GM12892 (cell line): ENCODE measurements at places on chromosomes 4 and X.

- DNase-seq: no peak
Measured at GRCh38 chr4:123835831-123836590, 439.4 kb downstream of the SPRY1 start.

DNA sequence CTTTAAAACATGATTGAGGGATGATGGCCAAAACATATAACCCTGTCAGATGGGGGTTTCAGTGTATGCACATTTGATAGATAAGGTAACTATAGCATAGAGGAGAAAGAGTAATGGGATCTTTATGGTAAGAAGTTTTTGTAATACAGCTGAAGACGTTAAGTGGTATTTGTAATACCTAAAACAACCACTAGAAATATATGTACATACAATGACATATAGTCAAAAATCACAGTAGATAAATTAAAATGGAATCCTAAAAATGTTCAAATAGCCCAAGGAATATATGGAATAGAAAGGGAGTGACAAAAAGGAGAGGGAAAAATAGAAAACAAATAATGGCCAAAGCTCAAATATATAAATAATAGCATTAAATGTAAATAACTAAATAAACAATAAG lies 371.3 kb upstream of the FSTL5 start:
- DNase-seq: no peak

- no peak for DNase-seq
Measured at GRCh38 chrX:139113708-139114107, 402.2 kb upstream of the FGF13 start.

DNA sequence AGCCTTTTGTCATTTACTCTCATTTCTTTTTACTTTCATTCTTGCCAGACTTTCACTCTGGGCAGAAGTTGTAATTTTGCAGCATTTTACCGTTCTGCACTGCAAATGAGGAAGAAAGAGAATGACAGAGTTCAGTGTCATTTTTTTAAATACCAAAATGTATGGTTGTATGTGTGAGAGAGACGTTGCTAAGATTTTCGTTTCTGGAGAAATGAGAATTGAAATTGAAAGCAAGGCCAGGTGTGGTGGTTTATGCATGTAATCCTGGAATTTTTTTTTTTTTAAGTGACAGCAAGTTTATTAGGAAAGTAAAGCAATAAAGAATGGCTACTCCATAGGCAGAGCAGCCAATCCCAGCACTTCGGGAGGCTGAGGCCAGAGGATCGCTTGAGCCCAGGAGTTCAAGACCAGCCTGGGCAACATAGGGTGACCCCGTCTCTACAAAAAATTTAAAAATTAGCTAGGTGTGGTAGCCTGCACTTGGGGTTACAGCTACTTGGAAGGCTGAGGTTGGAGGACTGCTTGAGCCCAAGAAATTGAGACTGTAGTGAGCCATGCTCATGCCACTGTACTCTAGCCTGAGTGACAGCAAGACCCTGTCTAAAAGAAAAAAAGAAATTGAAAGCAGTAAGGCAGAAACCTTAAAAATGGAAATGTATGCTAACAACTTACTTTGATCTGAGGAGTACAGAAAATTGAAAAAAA lies 12.9 kb downstream of the DCK start:
- peak; percentile 23 for DNase-seq

DNA sequence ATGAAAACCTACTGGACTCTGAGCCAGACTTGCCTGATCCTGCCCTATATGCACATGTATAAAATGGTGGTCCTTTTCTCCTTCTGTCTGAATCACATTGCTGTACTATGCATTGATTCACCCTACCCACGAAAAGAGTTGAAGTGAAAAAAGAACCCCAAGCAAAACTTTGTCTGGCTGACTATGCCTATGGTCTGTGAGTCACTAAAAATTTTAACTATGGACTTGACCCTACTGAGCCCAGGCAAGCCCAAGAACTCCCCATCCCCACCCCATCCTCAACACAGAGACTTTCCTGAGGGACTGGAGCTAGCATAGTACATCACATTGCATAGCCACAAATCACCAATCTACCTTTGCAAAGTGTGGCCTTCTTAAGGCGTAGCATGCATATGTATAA lies 116.6 kb upstream of the TENM3 start:
- DNase-seq: no peak

GRCh38 chr4:70280567-70280966 lies 38.2 kb downstream of the CSN3 start:
- no peak for DNase-seq

GRCh38 chrX:36344301-36344700 lies 424.8 kb downstream of the CFAP47 start:
- DNase-seq: no peak

DNA sequence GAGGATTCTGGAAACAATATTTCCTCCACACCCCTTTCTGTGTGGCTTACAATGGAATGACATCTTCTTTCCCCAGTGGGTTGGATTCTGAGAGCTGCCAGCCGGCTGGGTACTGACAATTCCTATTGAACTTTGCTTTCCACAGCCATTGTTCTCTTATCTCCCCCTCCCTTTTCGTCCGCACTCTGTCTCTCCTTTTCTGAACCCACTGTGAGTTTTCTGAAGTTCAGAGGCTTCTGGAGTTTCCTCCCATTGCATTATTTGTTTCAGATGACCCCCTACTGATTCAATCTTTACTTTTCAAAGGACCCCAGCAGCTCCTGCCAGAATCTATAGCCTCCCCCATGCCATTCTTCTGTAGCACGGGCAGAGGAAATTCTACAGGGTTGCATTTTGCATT lies 10.4 kb downstream of the SMPX start:
- no peak for DNase-seq

DNA sequence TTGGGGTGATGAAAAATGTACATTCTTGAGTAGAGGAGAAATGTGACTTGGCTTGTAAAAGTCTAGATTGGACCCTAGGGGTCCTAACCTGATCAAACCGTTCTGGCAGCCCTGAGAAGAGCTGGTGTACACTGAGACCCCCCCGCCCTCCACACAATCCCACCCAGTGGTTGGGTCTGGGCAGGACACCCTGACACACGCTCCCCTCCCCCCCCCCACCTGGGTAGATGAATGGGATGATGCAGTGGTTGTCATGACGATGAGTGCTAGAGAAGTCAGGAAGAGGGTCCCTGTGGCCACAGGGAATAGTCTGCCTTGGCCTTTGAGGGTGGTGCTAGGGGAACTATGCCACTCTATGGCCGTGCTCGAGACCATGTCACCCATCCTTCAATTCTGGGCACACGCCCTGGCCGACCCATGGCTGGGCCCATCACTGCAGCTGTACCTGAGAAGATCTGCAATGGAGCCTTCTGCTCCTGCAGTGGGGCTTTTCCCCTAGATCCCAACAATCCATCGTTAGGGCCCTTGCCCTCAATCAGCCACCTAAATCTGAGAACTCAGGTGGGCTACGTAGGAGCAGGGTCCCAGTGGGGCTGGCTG lies 4.4 kb downstream of the CDK16 start:
- no peak for DNase-seq

GRCh38 chr4:14802596-14802995 lies 199.7 kb upstream of the CPEB2 start:
- no peak for DNase-seq

DNA sequence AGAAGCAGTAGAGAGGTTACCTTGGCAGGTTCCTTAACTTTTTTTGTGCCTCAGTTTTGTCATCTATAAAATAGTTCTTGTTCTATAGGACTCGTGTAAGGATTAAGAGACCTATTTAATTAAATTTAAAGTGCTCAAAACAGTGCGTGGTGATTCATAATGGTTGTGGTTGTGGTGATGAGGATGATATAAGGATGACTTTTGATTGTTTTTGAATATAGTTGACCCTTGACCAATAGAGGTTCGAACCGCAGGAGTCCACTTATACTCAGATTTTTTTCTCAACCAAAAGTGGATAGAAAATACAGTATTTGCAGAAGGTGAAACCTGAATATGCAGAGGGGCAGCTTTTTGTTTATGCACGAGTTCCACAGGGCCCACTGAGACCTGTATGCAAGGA lies 14.6 kb downstream of the SMAD1 start:
- DNase-seq: no peak

- no peak for DNase-seq
Measured at GRCh38 chr4:27350161-27350560, 489.5 kb downstream of the STIM2 start.

DNA sequence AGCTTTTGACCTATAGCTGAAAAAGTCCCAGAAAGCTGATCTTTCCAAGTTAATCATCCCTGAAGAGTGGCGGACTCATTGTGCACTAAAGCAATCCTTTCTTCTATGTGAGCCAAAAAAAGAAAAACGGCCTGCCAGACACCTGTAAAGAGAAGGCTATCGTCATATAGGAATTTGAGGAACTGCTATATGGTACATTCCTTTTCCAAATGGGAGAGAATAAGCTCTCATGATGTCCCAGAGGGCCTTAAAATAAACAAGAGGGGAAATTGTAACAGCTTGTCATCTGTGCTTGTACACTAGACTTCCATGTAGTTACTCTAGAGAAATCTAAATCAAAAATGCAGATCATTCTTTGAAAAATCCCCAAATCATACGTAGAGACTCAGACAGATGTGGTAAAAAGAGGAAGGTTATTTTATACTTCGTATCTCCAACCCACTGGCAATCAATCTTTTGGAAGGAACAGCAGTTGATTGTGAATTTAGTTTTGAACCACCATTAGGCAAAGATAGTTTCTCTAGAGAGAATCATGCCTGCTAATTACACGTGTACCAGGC lies 26.1 kb downstream of the GPR174 start:
- no peak for DNase-seq

GRCh38 chrX:38929966-38930421 lies 128.7 kb downstream of the MID1IP1 start:
- no peak for DNase-seq

- DNase-seq: no peak
Measured at GRCh38 chr4:187209921-187210613, 486.4 kb upstream of the FAT1 start.

GRCh38 chr4:83889802-83890201 lies 353.9 kb downstream of the GPAT3 start:
- DNase-seq: no peak

DNA sequence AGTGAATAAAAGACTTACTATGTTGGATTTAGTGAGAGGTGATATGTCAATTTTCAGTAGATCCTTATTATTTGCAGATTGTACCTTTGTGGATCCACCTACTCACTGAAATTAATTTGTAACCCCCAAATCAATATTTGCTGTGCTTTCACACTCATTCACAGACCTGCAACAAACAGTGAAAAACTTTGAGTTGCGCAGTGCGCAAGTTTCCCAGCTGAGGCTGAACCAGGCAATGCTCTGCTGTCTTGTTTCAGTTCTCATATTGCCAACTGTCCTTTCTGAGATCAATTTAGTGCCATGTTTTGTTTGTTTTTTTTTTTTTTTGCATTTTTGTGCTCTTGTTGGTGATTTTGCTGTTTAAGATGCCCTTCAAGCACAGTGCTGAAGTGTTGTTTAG lies 40.8 kb upstream of the LEF1 start:
- DNase-seq: no peak

GRCh38 chr4:163017135-163017534 lies 149.6 kb downstream of the NAF1 start:
- DNase-seq: no peak

GRCh38 chr4:38188631-38189101 lies 228.5 kb downstream of the PTTG2 start:
- DNase-seq: no peak

DNA sequence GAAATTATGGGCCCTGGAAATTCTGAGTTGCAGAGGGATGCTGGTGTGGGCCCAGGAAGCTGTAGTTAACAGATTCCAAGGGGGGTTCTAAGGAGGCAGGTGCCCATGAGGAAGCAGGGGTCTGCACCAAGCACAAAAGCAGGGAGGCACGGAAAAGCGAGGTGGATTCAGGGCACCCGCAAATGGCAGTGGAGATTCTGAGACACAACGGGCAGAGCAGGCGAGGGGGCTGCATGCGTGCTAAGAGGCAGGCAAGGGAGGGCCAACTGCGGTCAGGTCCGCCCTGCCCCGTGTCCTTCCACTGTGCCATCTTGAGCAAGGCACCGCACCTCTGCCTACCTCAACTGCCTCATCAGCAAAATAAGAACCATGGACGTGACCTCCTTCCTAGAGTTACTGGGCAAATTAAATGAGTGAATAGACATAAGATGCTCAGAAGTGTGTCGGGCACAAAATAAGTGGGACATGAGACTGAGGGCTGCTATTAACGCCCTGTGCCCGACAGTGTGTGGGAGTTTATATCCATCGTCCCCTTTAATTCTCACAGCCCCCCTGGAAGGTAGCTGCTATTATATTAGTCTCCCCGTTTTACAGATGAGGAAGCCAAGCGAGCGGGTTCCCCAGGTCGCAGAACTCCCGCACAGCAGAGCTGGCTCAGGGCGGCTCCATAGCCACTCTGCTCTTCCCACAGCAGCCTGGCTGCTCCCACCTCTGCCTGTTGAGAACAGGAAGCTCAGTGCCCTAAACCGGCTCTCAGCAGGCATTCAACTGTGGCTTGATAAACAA lies 67.6 kb downstream of the PPP2R2C start:
- DNase-seq: no peak
